Stimulated activated CD8-positive, alpha-beta memory T cell treated with anti-CD3 and anti-CD28 coated beads, Interleukin-2, amount 100 ng/mL, for 1 hour (primary cell): ENCODE measurements at places on chromosomes 4 and X.

- DNase-seq, result no peak
These were observed 1499.3 kb downstream of the PCDH7 start for GRCh38 chr4:32219306-32220075.

DNA sequence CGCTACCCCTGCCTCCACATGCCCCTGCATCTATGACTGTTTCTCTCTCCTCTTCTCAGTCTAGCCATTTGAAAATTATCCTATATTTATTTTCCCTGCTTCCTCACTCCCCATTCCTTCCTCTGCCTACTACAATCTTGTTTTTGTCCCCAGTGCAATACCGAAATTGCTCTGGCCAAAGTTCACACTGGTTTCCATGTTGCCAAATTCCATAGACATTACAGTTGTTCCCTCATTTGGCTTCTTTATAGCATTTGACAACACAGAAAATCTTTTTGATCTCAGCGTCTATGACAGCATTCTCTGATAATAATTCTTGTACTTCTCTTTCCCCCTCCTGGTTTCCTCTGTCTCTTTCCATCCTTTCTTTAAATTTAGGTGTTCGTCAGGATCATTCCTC lies 99.4 kb downstream of the GPR82 start:
- DNase-seq, result no peak

DNA sequence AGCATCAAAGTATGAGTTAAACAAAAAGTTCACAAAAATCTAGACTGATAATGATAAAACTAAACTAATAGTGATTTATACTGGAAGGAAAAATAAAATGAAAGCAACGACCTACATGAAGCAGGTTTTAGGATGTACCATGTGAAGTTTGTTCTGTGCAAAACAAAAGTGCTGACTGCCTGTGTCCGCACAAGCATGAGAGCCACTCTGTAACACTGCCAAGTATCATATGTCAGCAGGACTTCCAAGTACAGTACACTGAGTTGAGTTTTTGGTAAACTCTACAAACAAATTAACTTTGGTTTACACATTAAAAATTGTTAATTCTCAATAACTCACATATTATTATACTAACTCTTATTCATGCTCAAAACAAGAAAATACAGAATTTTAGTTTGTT lies 459.0 kb downstream of the PDGFC start:
- no peak for DNase-seq

DNA sequence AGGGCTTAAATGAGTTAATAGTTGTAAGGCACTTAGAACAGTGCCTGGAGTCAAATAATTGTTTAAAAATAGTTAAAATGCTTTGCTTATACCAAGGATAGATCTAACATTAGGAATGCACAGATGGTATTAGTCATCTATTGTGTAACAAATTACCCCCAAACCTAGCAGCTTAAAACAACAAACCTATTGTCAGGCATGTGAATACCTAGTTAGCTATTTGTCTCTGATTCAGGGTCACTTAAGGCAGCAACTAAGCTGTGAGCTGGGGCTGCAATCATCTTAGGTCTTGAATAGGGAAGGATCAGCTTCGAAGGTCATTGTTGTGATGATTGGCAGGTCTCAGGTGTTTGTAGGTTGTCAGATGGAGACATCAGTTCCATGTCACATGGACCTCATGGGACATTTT lies 42.4 kb upstream of the AGA start:
- DNase-seq, result no peak

DNA sequence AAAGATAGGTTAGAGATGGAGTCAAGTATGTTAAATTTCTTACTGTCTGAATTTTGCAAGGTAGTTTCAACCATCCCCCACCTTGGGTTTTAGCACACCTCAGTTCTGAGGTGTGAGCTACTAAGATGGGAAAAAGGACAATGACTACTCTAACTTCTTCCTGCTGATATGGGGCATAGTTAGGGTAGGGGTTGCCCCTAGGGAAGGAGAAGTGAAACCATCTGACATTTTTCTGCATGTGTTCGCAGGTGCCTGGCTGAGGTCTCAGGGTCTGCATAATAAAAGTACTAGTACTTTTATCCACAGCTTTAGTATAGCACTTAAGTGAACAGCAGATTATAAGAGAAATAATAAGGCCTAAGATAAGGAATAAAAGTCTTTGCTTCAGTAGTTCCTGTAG lies 129.5 kb upstream of the CYSLTR1 start:
- no peak for DNase-seq

DNA sequence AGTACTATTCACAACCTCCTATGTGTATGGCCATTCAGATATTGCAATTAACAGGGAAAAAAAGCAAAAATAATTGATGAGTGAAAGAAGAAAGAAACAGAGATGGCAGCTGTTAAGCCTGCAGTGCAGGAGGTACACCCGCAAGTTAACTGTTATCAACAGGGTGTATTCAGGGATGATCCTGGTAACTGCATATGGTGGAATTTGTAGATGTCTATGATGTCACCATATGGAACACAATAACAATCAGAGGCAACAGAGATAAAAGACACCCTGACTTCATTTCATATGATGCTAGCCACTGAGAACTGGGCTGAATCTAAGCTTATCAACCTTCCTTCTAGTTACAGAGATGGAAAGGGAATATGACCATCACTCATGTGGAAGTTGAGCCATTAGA lies 96.5 kb downstream of the PDGFC start:
- no peak for DNase-seq

- DNase-seq, result no peak
These were observed 264.6 kb downstream of the TENM3 start for GRCh38 chr4:182507805-182508204.

DNA sequence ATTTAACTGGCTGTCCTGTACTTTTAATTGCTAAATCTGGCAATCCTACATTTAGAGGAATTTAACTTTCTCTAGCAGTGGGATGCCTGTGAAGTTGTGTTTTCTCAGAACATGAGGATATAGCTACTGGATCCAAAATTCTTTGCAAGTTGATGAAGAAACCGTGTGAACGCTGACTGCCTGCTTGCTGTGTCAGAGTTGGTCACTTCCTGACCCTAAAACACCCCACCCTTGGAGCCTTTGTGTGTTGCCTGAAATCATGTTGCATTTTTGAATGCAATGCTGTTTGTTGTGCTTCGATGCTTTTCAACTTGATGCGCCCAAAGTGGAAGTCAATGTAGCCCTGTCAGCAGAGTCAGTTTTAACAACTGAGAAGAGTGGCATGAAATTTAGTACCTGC lies 211.2 kb downstream of the ANK2 start:
- DNase-seq, result no peak

DNA sequence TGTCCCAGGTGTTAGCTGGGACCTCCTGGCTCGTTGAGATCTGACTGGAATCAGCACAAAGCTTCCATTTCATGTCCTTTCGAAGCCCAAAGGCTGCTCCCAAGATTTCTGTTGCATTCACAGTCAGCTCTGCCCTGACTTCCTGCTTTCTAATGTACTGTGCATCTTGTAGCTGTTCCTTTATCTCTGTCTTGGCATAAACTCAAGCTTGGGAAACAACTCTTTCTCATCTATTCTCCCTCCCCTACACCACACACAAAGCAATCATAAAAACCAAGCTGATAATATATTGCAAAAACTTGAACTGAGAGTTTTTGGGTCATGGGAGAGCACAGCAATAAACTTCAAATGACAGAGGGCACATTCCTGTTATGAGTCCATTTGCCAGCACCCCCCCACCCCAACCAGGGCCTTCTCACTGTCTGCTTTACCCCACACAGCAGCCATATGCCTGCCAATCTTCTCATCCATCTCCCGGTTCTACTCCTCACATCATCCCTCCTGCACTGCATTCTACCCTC lies 76.3 kb downstream of the SYNPO2 start:
- no peak for DNase-seq

- no peak for DNase-seq
These were observed 3.3 kb upstream of the SUPT20HL1 start for GRCh38 chrX:24357106-24357505.

DNA sequence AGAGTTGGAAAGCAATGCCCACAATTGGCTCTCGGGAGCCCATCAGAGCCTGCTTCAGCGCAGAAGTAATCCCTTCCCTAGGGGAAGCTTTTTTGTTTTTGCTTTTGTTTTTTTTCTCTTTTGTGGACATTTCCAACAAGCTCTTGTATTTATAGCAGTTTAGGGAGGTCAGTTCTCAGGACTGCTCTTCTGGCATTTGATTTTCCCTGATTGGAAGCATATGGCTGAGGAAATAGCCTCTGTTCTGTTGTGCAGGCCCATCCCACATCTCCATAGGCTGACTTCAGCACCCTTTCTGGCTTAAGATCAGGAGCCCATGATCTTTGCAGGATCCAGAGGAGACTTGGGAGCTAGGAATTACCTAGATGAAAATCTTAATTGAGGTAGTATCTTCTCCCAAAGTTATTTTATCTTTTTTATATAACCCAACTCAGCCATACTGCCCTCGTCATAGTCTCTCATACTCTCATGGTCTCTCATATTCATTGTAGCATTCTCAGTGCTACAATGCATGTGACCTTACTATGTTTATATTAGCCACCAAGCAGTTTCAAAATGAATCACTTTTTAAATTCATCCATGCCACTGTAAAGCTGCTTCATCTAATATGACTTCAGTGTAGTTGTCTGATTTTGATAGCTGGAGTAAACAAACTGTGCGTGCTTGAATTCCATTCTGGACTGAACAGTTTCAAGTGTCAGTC lies 16.7 kb downstream of the PAGE4 start:
- no peak for DNase-seq

DNA sequence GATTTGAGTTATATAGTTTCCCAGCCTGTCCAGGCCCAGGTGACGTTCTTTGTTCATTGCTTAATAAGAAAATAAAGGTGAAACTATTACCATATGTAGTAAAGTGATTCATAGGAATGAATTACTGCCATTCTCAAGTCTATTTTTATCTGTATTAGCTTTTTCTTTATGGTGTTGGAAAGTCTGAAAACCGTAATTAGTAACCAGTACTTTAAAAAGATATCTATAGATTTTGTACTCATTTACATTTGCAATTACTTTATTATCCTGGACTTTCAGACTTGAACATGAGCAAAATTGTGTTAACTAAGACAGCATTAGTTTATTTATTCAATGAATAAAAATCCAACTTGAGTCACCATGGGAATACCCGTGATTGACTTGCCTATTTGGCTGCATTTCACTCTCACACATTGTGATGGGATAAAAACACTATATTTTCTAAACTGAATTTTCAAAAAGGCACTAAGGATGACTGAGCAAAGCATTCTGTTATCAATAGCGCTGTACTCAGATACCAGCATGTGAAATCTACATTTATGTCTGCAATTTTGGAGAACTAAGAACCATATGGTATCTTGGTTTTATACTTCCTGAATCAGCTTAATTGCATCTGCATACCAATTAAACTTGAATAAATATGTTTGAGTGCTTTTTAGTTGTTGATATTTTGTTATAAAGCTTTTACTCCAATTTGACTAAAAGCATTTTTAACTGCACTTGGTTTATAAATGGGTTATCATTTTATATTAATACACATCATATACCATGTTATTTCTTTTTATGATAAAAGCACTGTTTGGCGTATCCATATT lies 154.6 kb downstream of the CCSER1 start:
- DNase-seq, result no peak

DNA sequence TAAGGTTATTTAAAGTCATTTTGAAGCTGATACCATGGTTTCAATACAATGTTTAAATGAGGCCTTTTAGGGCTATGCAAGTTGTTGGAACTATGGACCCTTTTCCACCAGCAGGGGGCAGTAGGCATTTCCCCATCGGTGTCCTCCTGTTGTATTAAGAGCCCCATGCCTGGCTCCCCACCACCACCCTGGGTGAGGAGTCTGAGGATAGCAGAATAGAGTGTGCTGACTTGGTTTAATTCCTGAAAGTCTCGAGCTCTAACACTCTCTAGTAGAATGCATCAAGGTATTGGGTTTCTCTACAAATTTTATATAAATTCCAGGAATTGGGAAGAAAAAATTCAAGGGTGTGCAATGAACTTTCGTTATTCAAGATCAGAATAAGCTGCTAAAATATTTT lies 234.8 kb upstream of the JADE1 start:
- DNase-seq, result peak; percentile 5

DNA sequence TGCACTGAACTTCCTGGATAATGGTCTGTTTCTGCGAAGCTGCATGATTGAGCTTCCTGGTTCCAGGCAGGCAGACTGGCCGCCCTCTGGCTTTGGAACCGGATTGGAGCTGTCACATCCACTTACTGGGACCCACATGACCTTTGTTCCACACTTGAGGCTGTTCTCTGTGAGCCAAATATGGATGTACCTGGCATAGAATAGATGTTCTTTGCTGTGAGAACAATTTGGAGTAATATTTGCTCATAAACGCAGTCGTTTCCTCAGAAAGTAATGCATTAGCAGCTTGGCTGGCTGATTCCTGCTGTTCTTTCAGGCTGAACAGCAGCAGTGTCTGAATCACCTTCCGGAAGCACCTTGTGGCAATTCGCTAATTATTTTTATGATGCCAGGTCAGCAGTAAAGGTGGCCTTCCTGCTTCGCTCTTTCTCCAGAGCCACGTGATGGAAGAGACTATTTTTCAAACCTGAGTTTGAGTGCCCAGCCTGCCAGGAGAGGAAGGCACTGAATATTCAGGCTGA lies 78.1 kb upstream of the BOD1L1 start:
- DNase-seq, result no peak

- DNase-seq, result peak; percentile 33
These were observed 39.2 kb downstream of the COPS4 start for GRCh38 chr4:83074086-83074704.

- no peak for DNase-seq
These were observed 31.4 kb downstream of the ABLIM2 start for GRCh38 chr4:8127051-8127826.

DNA sequence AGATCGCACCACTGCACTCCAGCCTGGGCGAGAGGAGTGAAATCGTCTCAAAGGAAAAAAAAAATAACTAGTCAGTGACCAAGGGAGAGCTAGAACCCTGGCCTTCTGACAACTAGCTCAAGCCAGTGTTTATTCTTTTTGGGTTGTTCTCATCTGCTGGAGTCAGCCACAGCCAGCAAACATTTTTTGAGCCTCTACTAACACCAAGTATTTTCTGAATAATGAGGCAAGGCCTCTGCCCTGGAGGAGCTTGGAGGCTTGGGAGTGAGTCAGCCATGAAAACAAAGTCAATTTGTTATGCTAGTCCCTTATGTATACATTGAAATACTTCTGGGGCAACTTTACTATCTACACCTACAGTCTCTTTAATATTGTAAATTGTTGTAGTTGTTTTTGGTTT lies 46.5 kb downstream of the TMA16 start:
- no peak for DNase-seq

GRCh38 chr4:104022831-104023230 lies 303.0 kb upstream of the TACR3 start:
- no peak for DNase-seq

- no peak for DNase-seq
These were observed 2594.8 kb downstream of the ARAP2 start for GRCh38 chr4:33649471-33649870.

- no peak for DNase-seq
These were observed 7.2 kb downstream of the SCARB2 start for GRCh38 chr4:76206222-76206942.
